Activated T-cell treated with anti-CD3 and anti-CD28 coated beads for 48 hours (primary cell): ENCODE measurements at places on chromosomes 5 and 9.

GRCh38 chr5:112492291-112492690, 73.2 kb upstream of the EPB41L4A start:
- peak; percentile 12 for DNase-seq

GRCh38 chr5:1343931-1344901, 683 bp downstream of the CLPTM1L start:
- DNase-seq, result peak; percentile 13

- no peak for DNase-seq
Observed at GRCh38 chr5:151881621-151882225, 42.9 kb downstream of the GLRA1 start.

DNA sequence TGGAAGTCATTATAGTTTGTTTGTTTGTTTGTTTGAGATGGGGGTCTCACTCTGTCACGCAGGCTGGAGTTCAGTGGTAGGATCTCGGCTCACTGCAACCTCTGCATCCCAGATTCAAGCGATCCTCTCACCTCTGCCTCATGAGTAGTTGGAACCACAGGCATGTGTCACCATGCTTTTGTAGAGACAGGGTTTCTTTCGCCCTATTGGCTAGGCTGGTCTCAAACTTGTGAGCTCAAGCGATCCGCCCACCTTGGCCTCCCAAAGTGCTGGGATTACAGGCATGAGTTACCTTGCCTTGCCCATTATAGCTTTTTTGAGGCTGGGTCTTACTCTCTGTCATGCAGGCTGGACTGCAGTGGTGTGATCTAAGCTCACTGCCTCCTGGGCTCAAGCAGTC, 28.8 kb downstream of the NSD1 start:
- DNase-seq, result no peak

DNA sequence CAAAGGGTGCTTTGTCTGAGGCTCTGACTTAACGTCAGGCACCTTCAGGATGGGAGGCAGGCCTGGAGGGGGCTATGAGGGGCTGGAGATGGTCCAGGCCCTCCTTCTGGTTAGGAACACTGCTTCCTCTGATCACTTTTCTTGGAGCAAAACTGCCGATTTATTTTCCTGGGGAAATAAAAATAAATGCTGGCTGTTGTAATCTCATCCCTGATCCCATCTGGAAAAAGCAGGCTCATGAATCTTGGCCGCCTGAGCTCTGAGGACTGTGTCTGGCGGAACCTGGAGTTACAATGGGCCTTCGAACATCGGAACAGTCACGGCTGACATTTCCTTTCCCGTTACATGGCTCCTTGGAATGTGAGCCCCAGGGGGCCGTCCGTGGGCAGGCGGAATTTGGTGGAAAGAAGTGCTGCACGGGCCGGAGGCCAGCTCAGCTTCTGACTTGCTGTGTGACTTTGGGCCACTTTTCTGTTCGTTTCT, 157.8 kb downstream of the RGS3 start:
- no peak for DNase-seq

- DNase-seq, result no peak
Observed at GRCh38 chr9:84190411-84190810, 150.1 kb downstream of the SLC28A3 start.

DNA sequence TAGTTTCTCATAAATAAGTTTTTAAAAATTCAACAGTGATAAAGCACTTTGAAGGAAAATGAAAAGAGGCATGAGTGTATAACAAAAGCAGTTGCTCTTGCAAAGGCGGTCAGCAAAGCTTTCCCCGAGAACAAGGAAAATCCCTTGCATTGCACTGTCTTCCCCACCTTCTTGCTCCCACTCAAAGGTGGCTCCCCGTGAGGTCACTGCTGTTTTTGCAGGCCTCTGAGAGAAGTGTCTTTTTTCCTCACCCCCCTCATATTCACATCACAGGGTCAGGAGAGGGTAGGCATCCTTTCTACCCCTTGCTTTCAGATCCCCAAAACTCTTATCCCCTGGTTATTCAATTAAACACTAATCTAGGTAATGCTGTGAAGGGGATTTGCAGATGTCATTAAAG, 15.2 kb upstream of the SLC36A1 start:
- DNase-seq, result no peak

DNA sequence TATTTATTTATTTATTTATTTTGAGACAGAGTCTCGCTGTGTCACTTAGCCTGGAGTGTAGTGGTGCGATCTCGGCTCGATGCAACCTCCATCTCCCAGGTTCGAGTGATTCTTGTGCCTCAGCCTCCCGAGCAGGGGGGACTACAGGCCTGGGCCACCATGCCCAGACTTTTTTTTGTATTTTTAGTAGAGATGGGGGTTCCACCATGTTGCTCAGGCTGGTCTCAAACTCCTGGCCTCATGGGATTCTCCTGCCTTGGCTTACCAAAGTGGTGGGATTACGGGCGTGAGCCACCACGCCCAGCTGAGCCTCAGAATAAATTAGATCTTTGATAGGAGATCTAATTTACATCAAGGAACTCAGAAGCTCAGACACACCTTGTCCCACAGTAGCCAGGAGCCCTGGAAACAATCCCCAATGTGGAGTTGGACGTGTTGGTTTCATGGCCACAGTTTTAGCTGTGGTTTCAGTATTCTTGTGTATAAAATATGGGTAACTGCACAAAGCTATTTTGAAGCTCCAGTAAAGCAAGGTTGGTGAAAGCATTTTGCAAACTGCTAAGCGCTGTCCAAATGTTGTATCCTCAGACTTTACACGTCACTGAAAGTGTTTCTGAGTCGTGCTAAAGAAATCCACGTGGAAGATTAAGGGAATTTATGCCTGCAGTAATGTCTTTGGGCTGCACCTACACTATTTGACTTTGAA, 3.0 kb upstream of the HNRNPAB start:
- DNase-seq, result no peak

GRCh38 chr9:34665381-34666250, 3.2 kb upstream of the CCL27 start:
- DNase-seq, result peak; percentile 75
